Stimulated activated CD4-positive, alpha-beta T cell treated with anti-CD3 and anti-CD28 coated beads, TNF-alpha, amount 100 ng/mL, for 48 hours (primary cell): ENCODE measurements at places on chromosomes 1 and 21.

GRCh38 chr1:112852276-112852675, 103.7 kb downstream of the SLC16A1 start:
- no peak for DNase-seq

- no peak for DNase-seq
Measured at GRCh38 chr1:60622486-60622885, 459.9 kb upstream of the NFIA start.

DNA sequence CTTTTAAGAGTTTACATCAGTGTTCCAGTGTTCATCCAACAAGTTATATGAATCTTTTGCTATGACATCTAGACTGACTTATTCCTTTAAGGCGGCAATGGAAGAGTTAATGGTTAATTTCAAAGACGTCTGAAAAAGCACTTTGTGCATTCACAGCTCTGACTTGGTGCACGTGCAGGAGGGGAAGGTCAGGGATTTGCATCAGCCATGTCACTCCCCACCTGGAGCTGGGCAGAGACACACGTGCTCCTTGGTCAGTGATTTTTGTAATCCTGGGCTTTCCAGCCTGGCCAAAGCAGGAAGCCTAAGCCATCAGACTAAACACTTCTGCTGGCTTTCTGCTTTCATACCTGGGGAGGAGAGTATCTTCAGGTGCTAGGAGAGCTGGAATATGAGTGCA, 96.3 kb downstream of the ST3GAL3 start:
- no peak for DNase-seq

DNA sequence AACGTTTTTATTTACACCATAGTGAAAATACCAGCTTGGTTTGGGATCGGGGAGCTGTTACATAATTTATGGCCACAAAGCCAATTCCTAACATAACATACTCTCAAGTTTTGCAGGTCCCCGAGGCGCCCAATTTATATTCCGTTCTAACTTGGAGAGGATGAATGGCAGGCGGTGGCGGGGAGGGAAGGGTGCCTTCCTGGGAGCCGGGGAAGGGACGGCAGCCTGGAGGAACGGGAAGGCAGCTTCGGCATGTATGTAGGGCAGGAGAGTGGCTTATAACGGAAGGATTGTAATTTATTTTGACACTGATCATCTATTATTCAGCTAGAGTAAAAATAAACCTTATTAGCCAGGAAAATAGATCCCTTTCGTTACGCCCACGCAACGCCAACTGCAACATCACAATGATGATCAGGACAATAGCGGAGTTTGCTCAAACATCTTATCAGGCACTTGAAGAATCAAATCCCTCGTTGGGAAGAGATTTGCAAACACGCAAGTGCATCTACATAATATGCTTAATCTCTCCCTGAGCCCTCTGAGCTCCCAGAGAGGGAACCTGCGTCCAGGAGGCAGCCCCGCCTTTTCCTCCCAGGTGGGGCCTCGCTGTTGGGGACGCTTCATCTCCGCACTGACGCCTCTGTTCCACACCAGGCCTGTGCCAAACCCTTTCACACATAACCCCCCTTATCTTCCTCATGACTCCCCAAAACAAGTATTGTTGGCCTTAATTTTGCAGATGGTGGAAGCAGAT, 93.7 kb upstream of the C1orf174 start:
- DNase-seq: no peak

DNA sequence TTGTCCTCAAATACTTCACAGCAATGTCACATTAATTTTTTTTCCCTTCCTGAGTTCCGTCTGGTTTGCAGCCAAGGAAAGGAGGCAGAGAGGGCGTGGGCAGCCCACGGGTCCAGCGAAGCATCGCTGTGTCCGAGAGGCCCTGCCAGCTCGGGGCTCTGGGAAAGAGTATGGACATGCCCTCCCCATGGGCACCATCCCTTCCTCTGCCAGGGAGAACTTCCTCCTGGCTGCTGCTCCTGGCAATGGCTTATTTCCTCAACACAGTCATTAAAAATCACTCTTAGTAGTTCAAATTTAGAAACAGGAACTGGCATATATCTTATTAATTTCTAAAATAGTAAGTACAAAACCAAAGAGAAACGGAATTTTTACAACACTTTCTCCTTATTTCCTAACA, 115.4 kb downstream of the RIPK4 start:
- no peak for DNase-seq

DNA sequence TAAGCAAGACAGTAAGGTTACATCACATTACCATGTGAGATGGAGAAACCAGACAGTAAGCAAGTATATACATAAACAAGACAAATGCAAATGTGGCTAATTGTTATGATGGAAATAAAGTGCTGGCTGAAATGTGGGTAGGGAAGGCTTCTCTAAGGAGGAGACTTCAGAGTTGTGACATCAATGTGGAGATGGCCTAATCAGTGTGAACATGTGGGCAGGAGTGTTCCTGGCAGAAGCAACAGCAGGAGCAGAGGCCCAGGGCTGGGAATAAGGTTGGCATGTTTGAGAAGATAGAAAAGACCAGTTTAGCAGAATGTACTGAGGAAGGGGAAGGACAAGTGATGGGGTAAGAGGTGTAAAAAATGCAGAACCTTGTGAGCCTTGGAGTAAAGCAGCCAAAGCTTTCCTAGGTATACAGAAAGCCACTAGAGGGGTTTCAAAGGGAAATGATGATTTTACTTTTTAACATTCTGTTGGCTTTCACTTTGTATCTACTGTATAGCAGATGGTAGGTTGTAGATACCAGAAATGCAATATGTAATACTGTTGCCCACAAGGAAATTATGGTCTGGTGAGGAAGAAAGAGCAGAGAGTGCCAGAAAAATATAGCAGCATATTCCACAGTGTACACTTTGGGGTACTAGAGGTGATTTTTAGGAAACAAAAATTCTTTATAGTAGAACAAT, 197.4 kb downstream of the FGGY start:
- no peak for DNase-seq

DNA sequence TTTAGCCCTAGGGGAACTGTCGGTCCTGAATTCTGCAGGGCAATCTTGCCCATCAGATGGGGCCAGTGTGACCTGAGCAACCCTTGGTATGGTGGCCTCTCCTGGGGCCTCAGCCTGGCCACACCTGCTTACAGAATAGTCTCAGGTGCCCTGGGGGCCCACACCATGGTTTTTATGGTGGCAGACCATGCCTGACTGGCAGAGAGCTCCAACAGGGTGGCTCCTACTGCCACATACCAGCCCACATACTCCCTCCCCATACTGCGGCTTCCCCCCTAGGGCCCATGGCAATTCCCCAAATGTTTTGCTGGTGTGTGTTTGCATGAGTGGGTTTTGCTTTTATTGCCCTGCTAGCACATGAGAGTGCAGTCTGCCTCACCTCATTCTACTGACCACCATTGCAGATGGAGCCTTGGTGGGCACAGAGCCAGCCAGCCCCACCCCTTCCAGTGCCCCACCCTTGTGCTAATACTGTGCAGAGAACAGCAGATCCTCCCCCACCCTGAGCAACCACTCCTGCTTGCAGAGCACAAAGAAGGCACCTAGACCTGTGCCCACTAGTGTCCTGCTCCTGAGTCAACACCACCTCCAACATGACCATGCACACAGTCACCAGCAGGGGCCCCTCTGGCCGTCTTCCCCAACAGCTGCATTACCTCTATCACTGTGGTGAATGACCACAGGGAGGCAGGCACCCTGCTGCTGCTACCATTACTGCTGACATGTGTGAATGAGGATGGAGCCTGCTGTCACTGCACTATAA, 86.8 kb downstream of the GDAP2 start:
- DNase-seq: no peak

DNA sequence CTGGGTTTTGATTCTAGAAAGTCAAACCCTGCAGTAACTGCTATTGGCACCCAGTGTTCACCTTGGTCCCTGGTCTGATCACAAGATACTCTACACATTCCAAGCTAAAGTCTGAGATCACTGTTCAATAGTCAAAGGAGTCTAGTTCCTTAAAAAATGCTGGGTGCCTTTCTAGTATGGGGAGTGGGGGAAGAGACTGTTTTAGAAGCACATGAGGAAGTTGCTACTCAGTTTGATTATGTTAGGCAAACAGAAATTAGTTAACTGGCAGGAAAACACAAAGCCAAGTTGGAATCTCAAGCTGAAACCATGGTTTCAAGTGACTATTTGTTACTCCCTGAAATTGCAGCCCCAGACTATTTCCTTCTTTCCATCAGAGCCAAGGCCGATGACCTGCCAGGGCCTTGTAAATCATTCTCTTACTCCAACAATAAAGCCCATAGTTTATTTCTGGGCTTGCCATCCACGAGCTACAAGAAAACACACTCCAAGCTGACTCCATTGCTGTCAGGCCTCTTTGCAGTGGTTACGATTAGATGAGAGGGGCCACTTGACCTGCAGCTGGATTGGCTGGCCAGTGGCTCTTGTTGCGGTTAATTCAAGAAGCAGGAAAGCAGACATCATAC, 21.1 kb upstream of the VTCN1 start:
- DNase-seq: no peak

GRCh38 chr1:93596329-93597089, 85.1 kb downstream of the BCAR3 start:
- no peak for DNase-seq

DNA sequence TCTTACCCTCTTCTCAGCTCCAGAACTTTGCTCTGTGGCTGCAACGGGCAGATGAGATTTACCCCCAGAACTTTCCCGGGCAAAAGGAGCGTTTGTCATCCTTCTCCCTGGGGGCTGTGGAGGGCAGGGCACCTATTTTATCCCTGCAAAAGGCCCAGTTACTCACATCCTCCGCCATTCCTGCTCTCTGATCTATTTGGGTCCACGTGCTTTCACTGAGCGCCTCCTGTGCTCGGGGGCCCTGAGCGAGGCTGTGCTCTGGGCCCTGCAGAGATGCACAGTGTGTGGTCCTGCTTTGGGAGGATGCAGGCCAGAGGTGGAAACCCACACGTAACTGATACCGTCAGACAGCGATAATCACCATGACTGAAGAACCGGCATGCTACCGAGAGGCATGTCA, 2.4 kb upstream of the CSMD2 start:
- no peak for DNase-seq

DNA sequence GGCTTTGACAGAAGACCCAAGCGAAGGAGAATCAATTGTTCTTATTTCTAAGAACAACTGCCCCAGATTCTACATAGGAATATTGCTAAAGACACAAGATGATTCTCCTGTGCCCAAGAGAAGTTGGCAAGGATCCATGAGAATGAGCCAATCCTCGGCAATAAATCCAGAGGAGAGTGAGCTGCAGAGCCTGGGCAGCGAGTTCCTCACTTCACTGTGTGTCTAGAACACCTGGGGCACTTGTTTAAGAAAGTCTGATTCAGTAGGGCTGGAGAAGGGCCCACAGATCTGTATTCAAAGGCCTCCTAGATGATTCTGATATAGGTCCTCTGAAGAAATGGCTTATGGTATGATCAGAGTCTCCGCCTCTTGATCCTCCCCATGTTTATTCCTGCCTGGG, 31.8 kb downstream of the GADD45A start:
- no peak for DNase-seq

GRCh38 chr1:67853704-67854103, 20.4 kb upstream of the GNG12 start:
- DNase-seq: no peak

GRCh38 chr21:43332861-43333297, 94.1 kb downstream of the SIK1 start:
- DNase-seq: no peak
